ENCODE measurements at places on chromosomes 13 and 19.

GRCh38 chr19:31041461-31041860 lies 307.8 kb downstream of the TSHZ3 start:
- DNase-seq, result no peak

DNA sequence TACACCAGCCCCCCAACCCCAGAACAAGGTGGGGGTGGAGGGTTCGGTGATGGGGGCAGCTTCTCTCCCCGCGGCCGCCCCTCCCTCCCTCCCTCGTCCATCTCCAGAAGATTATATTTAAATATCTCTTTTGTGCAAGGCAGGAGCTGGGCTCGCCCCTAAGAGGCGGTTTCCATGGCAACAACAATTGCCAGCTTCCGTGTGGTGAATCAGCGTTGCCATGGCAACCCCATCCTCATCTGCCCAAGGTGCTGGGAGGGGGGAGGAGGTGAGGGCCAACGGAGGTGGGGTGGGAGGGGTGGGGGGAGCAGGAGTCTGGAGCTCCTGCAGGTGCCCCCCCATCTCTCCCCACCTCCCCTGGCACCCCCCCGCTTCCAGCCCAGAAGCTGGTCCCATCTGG lies 46.4 kb downstream of the CELF5 start:
- DNase-seq, result no peak

DNA sequence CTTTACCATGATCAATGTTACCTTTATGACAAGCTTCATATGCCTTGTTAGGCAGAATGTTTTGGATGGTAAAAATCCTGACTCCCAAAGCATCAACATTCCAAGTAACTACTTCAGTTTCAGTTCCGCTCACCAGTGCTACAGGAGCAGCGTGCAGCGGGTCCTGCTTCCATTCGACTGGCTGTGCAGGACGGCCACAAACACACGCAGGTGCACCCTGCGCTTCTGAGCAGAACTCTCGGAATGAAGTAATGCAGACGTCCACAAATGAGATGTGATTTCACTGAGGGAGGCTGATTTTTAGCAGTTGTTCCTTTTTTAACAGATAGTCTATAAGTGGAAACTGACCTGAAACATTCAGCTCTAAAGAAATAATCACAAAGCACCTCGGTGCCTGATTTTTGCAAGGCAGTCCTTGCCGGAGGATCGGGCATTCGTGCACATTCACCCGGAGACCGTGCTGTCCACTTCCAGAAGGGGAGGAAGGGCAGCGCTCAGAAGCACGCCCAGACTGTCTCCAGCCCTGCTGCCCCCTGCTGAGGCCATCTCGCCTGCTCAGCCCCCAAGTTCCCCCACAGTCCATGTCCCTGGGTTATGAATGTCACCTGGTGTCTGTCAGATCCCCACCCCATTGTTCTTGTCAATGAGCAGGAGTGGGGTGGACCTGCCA lies 85.8 kb downstream of the RAB20 start:
- DNase-seq, result no peak

DNA sequence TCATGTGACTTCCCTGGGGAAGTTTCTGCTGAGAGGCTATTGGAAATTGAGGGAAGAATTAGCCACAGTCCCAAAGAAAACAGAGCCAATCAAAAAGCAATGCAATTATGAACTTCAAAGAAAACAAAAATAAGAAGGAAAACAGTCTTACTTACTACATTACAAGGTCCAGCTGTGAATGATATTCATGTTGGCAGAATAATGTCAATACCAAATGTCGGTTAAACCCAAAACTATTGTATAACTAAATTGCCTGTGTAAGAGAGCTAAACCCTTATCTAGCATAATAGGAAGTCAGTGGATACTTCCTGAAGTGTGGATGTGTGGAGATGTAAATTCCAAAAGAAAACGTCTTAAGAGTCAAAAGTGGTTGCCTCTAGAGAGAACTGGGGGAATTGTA lies 12.4 kb downstream of the KL start:
- no peak for DNase-seq

GRCh38 chr13:107767119-107767518 lies 448.2 kb downstream of the LIG4 start:
- DNase-seq, result no peak

- no peak for DNase-seq
Observed at GRCh38 chr13:98280176-98280510, 103.1 kb upstream of the RNF113B start.

GRCh38 chr13:38630780-38631179 lies 56.1 kb upstream of the FREM2 start:
- DNase-seq, result no peak

- DNase-seq, result no peak
Observed at GRCh38 chr13:113169277-113170272, 11.1 kb downstream of the PROZ start.

Measured in T-helper 1 cell (primary cell).